ENCODE measurements at places on chromosomes 12 and 14.

- no peak for DNase-seq
These were observed 14.4 kb downstream of the EVL start for GRCh38 chr14:100079726-100080005.

- no peak for DNase-seq
These were observed 11.6 kb downstream of the IFT81 start for GRCh38 chr12:110135806-110136205.

GRCh38 chr12:3131129-3131528 lies 54.0 kb downstream of the TSPAN9 start:
- DNase-seq, result no peak

DNA sequence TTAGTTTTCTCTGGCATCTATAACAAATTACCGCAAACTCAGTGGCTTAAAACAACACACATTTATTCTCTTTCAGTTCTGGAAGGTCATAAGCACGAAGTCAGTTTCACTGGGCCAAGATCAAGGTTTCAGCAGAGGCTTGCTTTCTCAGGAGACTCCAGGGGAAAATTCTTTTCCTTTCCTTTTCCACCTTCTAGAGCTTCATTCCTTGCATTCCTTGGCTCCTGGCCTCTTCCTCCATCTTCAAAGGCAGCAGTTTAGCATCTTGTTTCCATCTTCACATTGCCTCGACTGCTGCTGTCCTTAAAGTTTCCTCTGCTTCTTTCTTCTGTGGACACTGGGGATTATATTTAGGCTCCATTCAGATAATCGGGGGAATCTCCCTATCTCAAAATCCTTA lies 106.1 kb downstream of the PDE3A start:
- DNase-seq, result no peak

- no peak for DNase-seq
These were observed 2.5 kb downstream of the C12orf57 start for GRCh38 chr12:6946033-6946919.

- DNase-seq, result no peak
These were observed 111.3 kb upstream of the GARIN2 start for GRCh38 chr14:67077921-67078320.

GRCh38 chr14:90443161-90444076 lies 46.6 kb downstream of the CALM1 start:
- no peak for DNase-seq

- no peak for DNase-seq
These were observed 41.9 kb downstream of the TMEM132D start for GRCh38 chr12:129861951-129862350.

DNA sequence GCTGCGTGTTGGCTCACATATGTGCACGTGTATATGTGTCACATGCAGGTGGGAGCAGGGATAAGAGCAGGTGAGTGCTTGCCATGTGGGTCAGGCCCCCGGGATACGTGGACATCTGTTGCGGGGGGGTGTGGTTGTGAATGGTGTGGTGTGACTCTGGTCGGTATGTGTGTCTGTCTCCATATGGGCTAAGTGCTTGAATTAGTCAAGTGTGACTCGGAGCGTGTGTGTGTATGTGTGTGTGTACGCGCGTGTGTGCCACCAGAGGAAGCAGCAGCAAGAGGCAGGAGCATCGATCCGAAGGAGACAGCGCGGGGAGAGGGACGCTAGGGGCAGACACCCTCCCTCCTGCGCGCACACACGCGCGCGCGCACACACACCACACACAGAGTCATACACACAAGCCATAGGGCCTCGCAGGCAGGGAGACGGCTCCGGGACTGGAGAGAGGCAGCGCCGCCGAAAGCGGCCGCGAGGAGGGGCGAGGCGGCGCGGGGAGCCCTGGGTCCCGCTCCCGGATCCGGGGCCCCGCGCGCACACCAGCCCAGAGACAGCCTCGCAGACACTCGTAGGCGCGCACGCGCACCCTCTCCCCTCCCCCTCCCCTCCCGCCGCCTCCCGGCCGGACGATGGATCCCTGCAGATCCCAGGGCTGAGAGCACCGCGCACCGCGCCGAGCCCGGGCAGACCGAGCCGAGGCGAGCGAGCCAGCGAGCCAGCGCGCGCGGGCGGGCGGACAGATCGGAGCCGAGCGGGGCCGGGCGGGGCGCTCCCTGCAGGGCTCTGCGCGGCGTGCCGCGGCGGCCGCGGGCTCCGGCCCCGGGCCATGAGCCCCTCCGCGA lies at the start of gene ASIC1:
Gene ASIC1 (plus strand): TSS at position 597 of the 842 bp plus-strand sequence. CDS start 1,171 bp downstream, outside the sequence.
- DNase-seq, result peak; percentile 66

DNA sequence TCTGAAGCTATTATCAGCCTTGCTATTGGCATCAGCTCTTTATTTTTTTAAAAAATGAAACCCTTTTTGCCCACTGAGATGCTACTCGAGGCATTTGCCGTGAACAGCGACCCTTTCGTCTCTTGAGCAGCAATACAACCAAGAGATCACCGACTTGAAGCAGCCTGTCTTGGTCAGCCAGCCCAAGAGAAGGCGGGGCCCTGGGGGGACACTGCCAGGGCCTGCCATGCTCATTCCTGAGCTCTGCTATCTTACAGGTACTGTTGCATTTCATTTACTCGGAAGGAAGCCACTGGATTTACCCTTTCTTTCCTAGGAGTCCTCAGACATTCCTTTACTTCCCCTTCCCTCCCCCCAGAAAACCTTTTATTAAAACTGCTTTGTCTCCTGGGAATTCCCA lies 16.7 kb downstream of the PIWIL1 start:
- DNase-seq, result no peak

DNA sequence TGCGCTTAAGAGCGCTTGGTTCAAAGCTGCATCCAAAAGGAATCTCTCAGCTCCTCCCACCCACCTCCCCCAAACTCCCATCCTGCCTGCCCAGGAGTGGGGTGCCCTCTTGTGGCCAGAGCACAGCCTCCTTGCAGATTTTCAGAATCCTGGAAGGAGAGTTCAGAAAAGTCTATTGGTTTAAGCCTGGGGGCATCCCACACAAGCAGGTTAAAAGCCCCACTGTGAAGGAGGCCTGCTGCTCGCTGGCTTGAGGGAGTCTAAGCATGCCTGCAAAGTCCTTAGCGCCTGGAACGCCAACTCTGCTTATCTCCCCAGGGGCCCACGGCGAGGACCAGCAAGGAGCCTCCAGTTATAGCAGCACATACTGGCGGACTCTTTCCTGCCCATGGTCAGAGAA lies 297.1 kb downstream of the KSR2 start:
- no peak for DNase-seq

DNA sequence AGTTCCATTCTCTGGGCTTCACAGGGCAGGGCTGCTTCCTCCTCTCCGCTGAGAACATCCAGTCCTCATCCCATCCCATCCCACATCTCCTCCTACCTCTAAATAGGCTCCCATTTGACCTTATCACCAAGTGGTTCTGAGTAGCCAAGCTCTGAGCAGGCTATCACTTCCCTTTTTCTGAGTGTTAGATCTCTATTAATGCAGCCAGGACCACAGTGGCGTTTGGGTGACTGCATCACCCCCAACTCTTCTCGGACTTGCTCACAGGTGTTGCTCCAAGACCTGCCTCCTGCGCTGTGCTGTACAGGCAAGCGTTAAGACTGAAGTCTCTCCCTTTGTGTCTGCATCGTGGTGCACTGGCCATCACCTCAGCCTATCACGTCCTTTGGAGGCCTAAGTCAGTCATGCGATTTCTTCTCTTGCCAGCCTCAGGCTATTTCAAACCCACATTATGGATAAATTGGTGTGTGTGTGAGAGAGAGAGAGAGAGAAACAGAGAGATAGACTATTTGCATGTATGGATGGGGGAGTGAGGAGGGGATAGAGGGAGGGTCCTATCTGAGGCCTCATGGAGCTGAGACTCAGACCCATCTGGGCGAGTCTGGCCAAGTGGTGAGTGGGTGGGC lies 12.4 kb upstream of the HHIPL1 start:
- no peak for DNase-seq

GRCh38 chr12:124721501-124722162 lies 142.0 kb downstream of the SCARB1 start:
- DNase-seq, result no peak

- DNase-seq, result no peak
These were observed 17.8 kb downstream of the FAIM2 start for GRCh38 chr12:49885663-49886461.

- DNase-seq, result no peak
These were observed 33.4 kb downstream of the TMTC1 start for GRCh38 chr12:29750131-29750927.

DNA sequence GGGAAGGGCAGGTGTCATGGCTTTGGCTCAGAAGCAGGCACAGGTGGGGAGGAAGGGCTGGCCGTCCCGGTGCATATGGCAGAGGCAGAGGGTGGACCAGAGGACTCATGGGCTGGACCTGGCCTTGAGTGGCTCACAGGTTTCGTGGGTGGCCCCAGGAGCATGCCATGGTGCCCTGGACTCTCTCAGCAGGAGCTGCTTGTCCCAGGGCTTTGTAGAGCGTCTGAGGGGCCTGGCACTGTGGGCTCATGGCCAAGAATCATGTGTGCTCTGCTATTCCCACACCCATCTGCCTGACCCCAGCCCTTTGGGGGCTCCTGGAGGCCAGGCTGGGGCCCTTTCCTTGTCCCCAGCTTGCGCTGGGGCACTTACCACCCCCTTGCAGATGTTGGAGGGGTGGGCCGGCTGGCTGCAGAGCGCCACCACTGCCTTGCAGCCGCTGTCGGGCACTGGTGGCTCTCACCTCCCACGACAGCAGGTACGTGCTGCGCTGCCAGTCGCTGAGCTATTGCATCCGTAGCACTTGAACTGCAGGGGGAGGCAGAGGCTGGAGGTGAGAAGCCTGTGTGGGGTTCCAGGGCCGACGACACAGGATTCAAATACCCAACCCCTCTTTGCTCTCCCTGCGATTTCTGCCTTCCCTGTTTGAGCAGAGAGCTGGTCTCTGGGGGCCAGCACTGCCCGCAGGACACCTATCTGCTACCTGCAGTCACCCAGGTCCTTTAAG lies 187.4 kb upstream of the PRMT8 start:
- DNase-seq, result no peak

DNA sequence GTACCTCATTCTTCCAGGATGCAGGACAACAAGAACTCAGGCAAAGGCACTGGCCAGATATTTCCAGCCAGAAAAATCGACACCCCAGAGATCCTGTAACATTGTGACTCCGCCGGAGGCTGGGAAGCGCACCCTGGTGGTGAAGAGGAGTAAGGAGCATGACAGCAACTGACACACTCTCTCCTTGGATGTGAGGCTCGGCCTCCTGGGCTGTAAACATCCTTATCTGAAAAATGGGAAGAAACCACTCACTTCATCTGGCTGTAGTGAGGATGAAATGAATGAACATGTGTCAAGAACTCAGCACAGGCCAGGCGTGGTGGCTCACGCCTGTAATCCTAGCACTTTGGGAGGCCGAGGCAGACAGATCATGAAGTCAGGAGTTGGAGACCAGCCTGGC lies 27.5 kb downstream of the TCHP start:
- no peak for DNase-seq

DNA sequence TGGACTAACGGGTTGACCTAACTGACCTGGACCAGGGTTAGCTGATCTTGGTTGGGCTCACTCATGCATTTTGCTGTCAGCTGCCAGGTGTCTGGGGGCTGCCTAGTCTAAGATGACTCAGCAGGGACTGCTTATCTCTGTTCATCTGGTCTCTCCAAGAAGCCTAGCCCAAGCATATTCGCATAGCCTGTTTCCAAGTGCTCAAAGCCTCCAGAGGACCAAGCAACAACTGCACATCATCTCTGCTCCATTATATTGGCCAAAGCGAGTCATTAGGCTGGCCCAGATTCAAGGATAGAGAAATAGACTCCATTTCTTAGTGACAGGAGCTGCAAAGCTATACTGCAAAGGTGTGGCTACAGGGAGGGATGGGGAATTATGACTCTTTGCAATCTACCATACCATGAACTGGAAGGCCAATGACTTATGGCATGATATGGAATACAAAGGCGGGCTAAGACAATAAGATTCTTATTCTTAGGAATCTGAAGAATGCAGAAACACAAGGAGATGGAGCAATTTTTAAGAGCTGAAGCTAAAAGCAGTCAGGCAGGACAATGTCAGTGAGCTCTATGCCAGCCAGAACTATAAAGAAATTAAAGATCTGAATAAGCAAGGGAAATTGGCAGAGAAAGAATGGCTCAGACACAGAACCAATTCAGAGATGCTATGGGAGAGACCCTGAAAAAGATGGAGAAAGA lies 194.6 kb upstream of the FSCB start:
- DNase-seq, result no peak

DNA sequence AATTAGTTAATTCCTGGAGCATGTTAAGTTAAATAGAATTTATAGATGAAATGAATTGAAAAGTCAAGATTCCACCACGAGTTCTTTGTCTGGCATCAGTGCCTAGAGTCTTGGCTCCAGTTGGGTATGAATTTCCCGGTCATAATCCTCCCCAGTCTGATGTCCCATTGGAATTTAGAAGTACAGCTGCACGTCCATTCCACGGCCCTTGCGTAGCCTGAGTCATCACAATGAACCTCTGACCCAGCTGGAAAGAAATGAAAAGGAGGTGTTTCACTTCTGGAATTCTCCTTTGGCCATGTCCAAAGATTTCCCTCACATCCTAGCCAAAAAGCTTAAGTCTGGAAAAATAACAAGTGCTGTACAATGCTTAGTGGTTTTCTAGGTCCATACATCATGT lies 122.7 kb downstream of the KICS2 start:
- DNase-seq, result no peak

DNA sequence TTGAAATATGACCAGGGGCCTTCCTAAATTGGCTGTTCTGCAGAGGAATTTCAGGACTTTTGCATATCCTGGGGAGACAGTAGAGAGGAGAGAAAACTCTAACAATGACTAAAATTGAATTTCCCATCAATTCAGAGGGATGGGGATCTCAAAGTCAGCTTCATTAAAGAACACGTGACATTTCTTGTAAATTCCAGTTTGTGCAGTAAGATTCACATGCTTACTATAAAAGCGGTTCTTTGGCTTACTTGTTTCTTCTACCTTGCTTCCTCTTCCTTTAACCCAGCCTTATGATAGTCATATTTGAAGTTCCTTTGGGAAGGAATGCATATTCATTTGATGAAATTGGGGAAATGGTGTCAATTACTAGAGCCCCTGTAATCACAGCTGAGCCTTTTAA lies 143.7 kb upstream of the GZMB start:
- DNase-seq, result no peak

GRCh38 chr12:48015954-48016353 lies 11.7 kb upstream of the COL2A1 start:
- no peak for DNase-seq

GRCh38 chr14:61187196-61187905 lies 93.8 kb downstream of the TMEM30B start:
- no peak for DNase-seq

DNA sequence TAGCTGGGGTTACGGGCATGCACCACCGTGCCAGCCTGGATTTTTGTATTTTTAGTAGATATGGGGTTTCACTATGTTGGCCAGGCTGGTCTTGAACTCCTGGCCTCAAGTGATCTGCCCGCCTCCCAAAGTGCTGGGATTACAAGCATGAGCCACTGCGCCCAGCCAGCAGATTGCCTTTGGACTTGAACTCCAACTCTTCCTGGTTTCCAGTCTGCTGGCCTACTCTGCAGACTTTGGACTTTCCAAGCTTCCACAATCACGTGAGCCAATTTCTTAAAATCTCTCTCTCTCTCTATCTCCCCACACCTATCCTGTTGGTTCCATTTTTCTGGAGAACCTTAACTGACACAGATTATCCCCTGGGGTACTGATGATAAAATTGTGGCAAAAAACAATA lies 55.0 kb downstream of the EMP1 start:
- DNase-seq, result no peak
